ENCODE measurements at places on chromosomes 7 and 10.

DNA sequence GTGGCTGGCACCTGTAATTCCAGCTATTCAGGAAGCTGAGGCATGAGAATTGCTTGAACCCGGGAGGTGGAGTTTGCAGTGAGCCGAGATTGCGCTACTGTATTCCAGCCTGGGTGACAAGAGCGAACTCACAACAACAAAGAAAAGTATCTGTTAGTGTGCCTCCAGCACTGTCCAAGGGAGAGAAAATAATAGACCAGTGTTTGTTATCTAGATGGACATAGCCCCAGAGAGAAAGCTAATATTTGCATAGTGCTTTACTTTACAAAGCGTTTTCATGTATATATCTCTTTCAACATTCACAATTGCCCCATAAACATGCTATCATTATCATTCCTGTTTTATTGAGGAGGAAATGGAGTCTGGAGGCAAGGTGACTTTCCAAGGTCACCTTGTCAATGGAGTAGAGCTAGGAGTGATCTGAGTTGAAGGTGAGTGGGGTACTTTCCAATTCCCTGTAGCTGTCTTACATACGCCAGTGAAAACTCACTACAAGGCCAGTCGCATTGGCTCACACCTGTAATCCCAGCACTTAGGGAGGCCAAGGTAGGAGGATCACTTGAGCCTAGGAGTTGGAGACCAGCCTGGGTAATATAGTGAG, 49.7 kb upstream of the KIF5B start:
- no peak for DNase-seq

GRCh38 chr10:88551246-88551645, 31.9 kb downstream of the RNLS start:
- DNase-seq = no peak

DNA sequence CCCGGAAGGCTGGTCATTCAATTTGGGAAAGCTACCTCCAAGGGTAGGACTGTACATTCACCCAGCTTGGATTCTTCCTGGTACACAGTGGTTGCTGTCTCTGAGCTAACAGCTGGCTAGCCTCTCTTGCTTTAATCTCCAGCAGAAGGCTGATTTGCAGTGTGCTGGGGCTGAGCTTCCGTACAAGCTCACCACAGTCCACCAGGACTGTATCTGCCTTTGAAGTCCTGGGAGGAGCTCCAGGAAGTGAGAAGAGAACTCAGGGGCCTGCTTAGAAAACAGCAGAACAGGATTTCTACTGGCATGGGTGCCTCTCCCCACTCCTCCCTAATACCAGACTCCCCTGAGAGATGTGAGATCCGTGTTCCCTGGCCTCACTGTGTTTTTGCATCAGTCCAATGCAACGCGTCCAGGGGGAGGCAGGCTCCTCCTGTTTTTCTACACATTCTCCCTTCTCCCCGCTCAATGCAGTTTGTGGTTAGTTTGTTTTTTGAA, 6.6 kb downstream of the AFAP1L2 start:
- no peak for DNase-seq

DNA sequence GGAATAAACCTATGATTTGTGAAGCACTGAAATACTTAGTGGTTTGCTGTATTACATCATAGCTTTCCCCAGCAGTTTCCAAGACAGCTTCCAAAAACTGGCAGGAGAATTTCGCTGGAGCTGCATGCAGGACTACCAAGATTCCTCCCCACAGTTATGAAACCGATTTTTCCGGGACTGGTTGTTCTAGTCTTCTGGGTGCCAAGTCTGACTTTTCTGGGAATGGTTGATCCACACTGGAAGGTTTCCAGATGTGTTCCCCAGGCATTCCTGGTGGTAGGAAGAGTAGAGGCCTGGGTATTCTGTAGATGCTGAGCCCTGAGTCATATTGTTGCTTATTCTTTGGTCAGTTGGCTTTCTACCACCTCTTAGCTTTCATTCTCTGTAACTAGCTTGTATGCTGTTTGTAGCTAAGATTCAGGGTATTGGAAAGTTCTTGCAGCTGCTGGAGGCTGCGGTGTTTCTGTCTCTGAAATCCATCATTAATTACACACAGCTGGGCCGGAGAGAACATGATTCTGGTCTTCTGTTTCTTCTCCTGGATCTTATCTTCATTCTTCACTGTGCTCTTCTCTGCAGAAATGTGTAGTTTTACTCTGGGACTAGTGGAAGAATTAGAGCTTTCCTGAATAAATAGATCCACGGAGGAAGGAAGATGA, 6.3 kb downstream of the ABCC2 start:
- DNase-seq = no peak

GRCh38 chr7:95436407-95436806, 1.6 kb upstream of the PON2 start:
- DNase-seq = no peak

- peak; percentile 61 for DNase-seq
These were observed 551 bp downstream of the KCND2 start for GRCh38 chr7:120273476-120273975.

DNA sequence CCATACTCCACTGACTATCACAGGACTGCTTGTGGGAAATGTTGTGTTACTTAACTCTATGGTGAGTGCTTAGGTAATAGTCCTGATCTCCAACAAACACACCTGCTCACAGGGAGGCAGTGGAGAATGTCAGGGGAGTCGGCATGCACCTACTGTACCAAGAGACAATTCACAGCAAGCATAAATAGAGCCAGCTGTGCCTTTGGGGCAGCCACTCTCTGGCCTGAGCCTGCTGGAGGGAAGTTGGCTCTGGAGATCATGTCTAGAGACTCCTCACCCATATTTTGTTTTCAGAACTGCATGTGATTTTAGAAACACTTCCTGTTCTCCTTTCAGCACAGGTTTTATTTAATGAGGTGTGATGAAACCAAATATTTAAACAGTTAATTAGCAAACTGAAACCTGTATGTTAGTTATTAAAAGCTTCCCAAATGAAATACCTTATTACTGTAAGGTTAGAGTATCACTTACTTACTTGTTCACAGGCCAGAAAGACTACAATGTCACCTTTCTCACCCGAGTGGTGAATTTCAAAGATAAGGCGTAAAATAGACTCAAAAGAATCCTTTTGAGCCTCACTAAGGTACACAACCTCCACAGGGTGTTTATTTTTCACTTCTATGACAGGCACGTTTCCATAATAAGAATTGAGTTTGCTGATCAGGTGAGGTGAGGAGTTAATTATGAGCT, 21.8 kb downstream of the DHX32 start:
- DNase-seq = no peak

- DNase-seq = no peak
These were observed 143.0 kb upstream of the HDAC9 start for GRCh38 chr7:18352339-18353255.
